Activated CD4-positive, alpha-beta T cell treated with anti-CD3 and anti-CD28 coated beads, Interleukin-2, amount 10 ng/mL, durations not matched to agents 7 days and 5 days (primary cell): ENCODE measurements at places on chromosomes 2 and 18.

DNA sequence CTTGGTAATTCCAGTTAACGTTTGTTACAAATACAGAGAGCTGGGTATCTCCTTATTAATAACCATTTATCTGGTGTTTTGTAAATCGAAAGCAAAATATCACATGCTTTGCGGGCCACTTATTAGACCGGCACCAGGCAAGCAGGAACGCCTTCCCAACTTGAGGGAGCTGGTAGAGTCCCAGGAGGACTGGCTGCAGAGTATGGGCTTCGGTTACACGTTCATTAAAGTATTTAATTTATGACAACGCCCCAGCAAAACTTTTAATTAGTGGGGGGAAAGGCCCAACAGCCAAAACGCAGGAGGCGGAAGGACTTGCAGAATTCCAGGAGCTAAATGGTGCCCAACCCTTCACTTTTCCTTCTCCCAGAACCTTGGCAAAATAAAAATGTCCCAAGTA lies 3.7 kb downstream of the SMAD7 start:
- no peaks in the 10 kb centered on the region for H3K27me3 ChIP-seq
- peak overlapping the region; percentile 93 for H3K4me3 ChIP-seq
- peaks cover 63% of the 10 kb centered on the region for H3K4me1 ChIP-seq
- DNase-seq = no peak

- H3K27me3 ChIP-seq = no peaks in the 10 kb centered on the region
- peaks cover 26% of the 10 kb centered on the region for H3K36me3 ChIP-seq
- H3K4me3 ChIP-seq = no peak overlapping the region
- H3K4me1 ChIP-seq = no peaks in the 10 kb centered on the region
Measured at GRCh38 chr18:42064109-42064508, 109.1 kb downstream of the PIK3C3 start.

DNA sequence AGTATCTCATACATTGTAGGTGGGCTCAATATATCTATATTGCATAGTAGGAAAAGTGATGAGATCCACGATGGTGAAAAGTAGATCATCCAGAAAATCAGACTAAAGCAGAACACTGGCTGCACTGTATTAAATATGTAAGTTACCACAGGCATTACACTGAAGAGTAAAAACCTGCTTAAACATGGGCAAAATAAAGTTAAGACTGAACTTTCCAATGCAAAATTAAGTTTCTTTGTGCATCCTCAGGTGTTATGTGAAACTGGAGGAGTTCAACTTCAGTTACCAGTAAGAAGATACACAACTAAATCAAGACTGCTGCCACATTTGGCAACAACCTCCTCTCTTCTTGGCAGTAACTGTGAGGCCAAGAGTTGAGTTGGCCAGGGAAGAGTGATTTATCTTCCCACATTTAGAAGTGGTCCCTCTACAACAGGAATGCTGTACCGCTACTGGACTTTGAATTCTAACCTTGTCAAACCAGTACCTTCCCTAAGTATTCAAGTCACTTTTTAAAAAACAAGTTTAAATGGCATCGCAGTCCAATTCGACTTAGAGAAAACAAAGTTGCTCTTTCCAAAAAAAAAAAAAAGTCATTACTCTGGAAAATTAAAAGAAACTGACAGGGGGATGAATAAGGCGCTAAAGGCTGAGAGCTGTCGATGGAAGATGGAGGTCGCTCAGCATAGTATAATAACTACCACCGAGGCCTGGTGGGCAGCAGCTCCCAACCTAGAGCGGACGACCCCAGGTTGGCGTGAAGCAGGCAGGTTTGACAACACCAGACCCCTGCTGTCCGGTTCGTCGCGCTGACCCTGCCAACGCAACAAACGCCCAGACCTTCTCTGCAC lies 1.1 kb downstream of the MAP4K3 start:
- DNase-seq = no peak
- no peaks in the 10 kb centered on the region for H3K27me3 ChIP-seq
- peak overlapping the region; percentile 83 for H3K4me3 ChIP-seq
- H3K4me1 ChIP-seq = peaks cover 56% of the 10 kb centered on the region
- no peaks in the 10 kb centered on the region for H3K36me3 ChIP-seq

- H3K4me3 ChIP-seq = no peak overlapping the region
- no peak for DNase-seq
- H3K36me3 ChIP-seq = no peaks in the 10 kb centered on the region
- peaks cover 1% of the 10 kb centered on the region for H3K4me1 ChIP-seq
Measured at GRCh38 chr18:34694591-34695165, 15.4 kb upstream of the DTNA start.

- peak overlapping the region; percentile 94 for H3K27ac ChIP-seq
- H3K36me3 ChIP-seq = peaks cover 2% of the 10 kb centered on the region
- H3K4me3 ChIP-seq = no peak overlapping the region
- DNase-seq = peak; percentile 56
- peaks cover 7% of the 10 kb centered on the region for H3K27me3 ChIP-seq
- H3K4me1 ChIP-seq = peaks cover 40% of the 10 kb centered on the region
Measured at GRCh38 chr18:46623541-46623940, 33.5 kb downstream of the LOXHD1 start.

DNA sequence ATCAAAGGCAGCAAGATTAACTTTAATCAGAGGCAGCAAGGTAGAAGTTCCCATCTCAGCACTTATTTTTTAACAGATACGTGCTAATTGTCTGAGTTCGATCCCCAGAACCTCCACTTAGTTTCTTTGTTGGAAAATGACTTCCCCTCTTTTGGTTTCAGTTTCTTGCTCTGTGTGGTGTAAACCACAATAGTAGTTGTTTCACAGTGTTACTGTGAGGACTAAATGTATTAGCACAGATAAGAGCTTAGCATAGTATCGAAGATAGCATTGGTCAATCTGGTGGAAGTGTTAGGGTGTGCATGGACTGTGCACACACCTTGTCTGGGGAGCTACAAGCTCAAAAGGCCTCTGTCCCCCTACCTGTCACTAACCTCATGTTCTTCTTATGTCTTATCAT lies 988.3 kb upstream of the GYPC start:
- no peak for DNase-seq
- H3K4me1 ChIP-seq = no peaks in the 10 kb centered on the region
- H3K27ac ChIP-seq = no peak overlapping the region
- no peaks in the 10 kb centered on the region for H3K27me3 ChIP-seq
- H3K36me3 ChIP-seq = no peaks in the 10 kb centered on the region
- no peak overlapping the region for H3K4me3 ChIP-seq

- H3K27me3 ChIP-seq = no peaks in the 10 kb centered on the region
- DNase-seq = no peak
- H3K4me1 ChIP-seq = peaks cover 49% of the 10 kb centered on the region
- no peak overlapping the region for H3K4me3 ChIP-seq
Measured at GRCh38 chr2:65386344-65386743, 46.1 kb downstream of the SPRED2 start.

DNA sequence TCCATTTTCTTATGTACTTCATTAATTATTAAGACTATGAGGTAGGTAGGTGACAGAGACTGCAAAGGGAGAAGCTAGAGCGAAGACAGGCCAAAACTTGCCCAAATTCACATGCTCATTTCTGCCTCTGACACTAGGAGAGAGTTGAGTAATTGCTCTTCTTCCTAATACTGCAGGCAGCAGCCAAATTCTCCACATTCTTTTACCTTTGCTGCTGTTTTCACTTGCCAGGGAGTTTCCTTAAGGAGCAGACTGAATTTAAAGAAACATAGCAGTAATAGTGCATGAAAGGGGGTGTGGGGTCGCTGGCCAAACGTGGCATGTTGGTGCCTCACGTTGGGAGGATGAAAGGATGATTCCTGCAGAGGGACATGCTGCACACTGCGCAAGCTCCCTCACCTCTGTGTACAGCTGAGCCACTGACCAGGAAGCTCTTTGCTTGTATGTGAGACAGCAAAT lies 12.3 kb downstream of the CRIM1 start:
- H3K27ac ChIP-seq = no peak overlapping the region
- no peaks in the 10 kb centered on the region for H3K36me3 ChIP-seq
- no peak for DNase-seq
- H3K27me3 ChIP-seq = peaks cover 12% of the 10 kb centered on the region
- H3K4me1 ChIP-seq = peaks cover 4% of the 10 kb centered on the region

- H3K27me3 ChIP-seq = peaks cover 2% of the 10 kb centered on the region
- H3K36me3 ChIP-seq = no peaks in the 10 kb centered on the region
- H3K27ac ChIP-seq = no peak overlapping the region
- DNase-seq = no peak
- H3K4me1 ChIP-seq = no peaks in the 10 kb centered on the region
- no peak overlapping the region for H3K4me3 ChIP-seq
Measured at GRCh38 chr2:172374318-172375240, 52.8 kb upstream of the ITGA6 start.

- H3K27me3 ChIP-seq = no peaks in the 10 kb centered on the region
- H3K27ac ChIP-seq = no peak overlapping the region
- no peak for DNase-seq
- H3K4me1 ChIP-seq = no peaks in the 10 kb centered on the region
Measured at GRCh38 chr2:184067502-184067901, 530.8 kb upstream of the ZNF804A start.

DNA sequence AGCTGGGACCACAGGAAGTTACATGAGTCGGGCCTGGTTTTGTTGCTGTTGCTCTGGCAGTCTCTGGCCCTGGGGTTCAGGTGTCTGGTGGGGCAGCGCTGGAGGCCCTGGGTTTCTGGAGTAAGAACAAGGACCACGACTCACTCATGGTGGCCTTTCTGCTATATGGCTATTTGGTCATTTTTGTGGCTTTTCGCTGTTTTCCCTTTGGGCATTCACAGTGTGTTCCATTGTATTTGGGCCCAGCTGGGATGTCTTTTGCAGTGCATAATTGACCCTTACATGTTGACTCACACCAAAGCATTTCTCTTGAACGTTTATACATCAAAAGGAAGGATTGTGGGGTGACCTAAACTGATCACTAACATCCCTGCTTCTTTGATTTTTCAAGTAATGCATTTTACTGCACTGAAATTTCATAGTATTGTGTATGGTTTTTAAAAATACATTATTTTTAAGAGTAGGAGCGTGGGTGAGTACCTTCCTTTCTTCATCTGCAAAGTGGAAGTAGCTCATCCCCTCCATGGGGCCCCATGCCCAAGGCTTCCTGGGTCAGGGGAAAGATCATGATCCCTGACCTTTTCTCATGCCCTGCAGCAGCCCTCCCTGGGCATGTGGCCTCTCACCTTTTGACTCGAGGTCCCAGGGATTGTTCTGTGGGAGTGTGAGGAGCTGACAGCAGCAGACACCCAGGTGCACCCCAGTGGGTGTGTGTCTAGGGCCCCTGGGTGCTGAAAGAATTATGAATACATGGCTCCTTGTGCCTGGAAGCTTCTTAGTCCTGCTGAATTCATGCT lies 225.5 kb downstream of the AGAP1 start:
- H3K27me3 ChIP-seq = no peaks in the 10 kb centered on the region
- no peak overlapping the region for H3K4me3 ChIP-seq
- H3K4me1 ChIP-seq = no peaks in the 10 kb centered on the region
- no peak for DNase-seq
- H3K36me3 ChIP-seq = no peaks in the 10 kb centered on the region
- no peak overlapping the region for H3K27ac ChIP-seq

DNA sequence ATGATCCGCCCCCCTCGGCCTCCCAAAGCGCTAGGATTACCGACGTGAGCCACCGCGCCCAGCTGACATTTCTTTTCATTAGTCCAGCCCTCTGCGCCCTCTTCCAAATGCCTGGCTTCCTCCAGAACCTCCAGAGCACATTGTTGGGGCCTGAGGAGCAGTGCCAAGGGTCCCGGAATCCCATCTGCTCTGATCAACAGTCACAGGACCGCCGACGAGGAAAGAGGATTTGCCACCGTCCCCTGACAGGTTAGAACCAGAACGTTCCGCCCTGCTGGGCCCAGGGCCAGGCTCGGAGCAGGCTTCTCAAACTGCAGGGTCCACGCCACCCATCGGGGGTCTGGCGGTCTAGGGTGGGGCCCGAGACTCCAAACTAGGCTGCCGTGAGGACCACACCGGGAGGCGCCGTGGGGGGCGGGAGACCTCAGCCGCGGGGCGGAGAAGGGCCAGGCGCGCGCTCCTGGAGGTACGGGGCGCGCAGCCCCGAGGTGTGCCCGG lies 36.9 kb upstream of the ITM2C start:
- no peak overlapping the region for H3K27ac ChIP-seq
- no peak for DNase-seq

- H3K4me1 ChIP-seq = no peaks in the 10 kb centered on the region
- H3K27ac ChIP-seq = no peak overlapping the region
- no peaks in the 10 kb centered on the region for H3K27me3 ChIP-seq
- H3K4me3 ChIP-seq = no peak overlapping the region
Measured at GRCh38 chr2:10588931-10589330, 100.8 kb downstream of the NOL10 start.

DNA sequence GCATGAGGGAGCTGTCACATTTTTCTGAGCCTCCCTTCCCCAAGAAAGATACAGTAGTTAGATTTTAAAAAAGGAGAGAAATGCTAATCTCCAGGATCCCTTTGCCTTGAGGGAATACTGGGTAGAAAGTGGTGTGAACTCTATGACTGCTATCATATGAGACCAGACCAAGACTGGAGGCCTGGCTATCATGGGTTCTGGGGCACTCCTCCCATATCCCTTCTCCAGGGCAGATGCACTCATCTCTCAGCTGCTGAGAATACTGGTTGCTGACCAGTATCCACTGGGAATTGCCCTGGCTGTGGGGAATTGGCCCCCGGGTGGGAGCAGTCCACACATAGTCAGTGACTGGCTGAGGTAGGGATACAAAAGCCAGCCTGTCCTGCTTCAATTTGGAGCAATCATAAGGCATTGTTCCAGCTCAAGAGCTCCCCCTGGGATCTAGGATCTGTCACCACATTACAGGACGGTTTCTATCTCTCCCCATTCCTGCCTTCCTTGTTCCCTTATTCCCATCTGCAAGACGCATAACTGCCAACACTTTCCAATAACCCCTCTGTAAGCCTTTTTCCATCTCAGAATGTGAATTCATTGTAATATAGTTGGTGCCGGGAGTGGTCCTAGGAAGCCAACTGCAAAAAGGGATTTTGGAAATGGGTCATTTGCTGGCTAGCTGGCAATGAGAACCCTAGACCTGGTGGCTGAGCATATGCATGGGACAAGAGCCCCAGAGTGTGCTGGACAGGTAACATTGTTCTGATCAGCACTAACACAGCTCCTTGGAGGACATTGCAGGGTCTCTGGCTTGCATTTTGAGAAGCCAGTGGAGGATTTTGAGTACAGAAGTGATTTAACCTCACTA lies 35.4 kb upstream of the REEP1 start:
- H3K27me3 ChIP-seq = peaks cover 5% of the 10 kb centered on the region
- DNase-seq = no peak
- H3K4me3 ChIP-seq = no peak overlapping the region
- peaks cover 28% of the 10 kb centered on the region for H3K4me1 ChIP-seq
- peaks cover 7% of the 10 kb centered on the region for H3K36me3 ChIP-seq

GRCh38 chr2:187442378-187442777 lies 5.7 kb downstream of the CALCRL start:
- H3K4me3 ChIP-seq = no peak overlapping the region
- DNase-seq = no peak
- H3K4me1 ChIP-seq = peaks cover 3% of the 10 kb centered on the region
- H3K36me3 ChIP-seq = no peaks in the 10 kb centered on the region
- H3K27me3 ChIP-seq = no peaks in the 10 kb centered on the region
